Right forelimb (tissue), 1 donor: ENCODE measurements at places on chromosomes 1 and 21.
A peak's percentile ranks its signal among the peaks of the same experiment; 100 is the strongest.

- peak; percentile 60 for DNase-seq
Observed at GRCh38 chr1:202860744-202861419, 28.1 kb downstream of the RABIF start.

GRCh38 chr1:87178441-87178840, 150.2 kb upstream of the LMO4 start:
- no peak for DNase-seq

DNA sequence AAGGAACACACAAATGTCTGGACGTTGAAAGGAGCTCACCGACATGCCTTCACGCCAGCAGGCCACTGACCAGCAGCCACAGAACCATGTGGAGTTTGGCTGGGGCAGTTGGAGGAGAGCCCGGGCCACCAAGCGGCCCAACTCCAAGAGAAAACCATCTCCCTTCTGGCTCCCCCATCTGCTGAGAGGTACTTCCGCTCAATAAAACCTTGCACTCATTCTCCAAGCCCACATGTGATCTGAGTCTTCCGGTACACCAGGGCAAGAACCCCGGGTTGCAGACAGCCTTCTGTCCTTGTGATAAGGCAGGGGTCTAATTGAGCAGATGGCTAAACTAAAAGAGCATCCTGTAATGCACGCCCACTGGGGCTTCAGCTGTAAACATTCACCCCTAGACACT, 24.4 kb downstream of the RGS4 start:
- DNase-seq, result no peak

DNA sequence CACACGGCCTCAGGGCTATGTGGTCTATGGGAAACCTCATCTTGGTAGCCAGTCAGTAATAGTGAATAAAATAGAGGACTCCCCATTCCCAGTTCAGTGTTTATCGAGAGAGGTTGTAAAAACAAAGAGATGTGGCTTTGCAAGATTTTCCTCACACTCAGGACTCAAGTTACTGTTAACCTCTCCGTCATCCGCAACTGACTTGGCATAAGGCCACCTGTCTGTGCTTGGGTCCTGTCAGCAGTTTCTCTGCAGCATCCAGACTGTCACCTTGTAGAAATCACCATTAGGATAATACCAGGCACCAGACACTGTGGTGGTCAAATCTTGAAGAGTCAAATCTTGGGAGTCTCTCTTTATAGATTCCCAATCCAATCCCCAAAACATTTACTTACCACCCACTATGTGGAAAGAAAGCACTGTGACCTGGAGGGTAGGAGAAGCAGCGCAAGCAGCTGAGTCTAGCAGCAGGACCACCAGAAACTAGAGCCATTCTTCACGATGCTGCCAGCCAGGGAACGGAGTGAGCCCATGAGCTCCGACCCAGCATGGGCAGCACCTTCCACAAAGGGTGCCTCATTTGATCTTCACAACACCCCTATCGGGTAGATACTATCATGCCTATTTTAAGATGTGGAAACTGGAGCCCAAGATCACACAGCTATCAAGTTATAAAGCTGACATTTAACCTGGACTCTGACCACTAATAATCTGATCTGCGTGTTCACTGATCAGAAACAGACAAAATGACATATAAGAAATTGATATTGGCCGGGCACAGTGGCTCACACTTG, 5.6 kb upstream of the GPR25 start:
- no peak for DNase-seq

DNA sequence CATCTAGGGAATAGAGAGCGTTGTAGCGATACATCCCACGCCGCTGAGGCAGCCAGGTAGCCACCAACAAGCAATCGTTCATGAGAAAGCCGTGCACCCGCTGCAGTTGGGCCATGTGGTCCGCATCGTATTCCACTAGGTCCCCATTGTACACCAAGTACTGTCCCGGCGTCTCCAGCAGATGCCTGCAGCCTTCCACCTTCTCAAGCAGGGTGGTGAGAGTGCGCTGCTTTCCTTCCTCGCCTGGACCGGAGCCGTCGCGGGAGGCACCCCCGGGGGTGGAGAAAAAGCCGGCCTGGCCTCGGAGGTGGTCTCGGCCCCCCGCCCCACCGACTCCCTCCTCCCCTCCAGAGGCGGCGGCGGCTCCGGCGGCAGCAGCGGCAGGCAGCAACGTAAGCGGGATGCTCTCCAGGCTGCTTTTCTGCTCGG, 595 bp downstream of the EXOC8 start:
- no peak for DNase-seq

- no peak for DNase-seq
Observed at GRCh38 chr1:41108696-41109275, 87.3 kb upstream of the SLFNL1 start.

DNA sequence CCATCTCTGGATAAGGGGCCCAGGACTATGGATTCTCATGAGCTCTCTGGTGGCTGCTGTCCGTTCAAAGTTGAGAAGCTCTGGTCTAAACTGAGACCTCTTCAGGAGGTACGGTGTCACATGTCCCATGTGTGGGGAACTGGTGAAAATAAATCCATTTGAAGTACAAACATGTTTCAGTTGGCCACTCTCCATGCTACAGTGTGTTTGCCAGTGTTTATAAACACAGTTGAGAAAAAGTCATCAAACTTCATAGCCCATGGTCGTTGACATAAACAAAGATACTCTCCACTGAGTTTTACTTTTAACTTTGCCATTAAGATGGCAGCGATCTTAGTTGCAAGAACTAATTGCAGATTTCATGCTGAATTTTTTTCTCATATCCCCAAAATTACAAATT, 72.8 kb downstream of the PSMG1 start:
- no peak for DNase-seq

GRCh38 chr1:172401892-172402291, 18.6 kb upstream of the C1orf105 start:
- no peak for DNase-seq

- DNase-seq, result no peak
Observed at GRCh38 chr1:164180824-164181223, 378.2 kb upstream of the PBX1 start.
